Ascending aorta (tissue), 2 donors: ENCODE measurements at places on chromosomes 6 and 20. TPM values are rescaled to one million over a fixed set of nuclear protein-coding genes. Genes with fewer than 3 reads are reported as not detected.

DNA sequence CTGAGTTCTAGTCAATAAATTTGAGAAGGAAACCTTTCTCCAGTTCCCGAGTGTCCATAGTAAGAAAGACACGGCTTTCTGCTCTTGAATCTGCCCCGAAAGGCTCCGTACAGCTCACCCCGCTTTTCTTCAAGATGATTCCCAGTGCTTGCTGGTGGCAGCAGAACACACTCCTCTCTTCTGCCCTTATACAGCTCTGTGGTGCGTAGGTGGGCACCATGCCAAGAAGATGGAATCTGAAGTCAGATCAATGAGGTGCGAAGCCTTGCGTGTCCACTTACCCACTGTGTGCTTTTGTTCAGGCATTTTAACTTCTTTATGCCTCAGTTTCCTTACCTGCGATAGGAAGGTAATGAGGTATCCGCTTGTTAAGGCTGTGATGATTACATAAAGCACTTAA lies 142.2 kb downstream of the WDR27 start:
- no peak for DNase-seq

The NDRG3 gene
- 36.9 TPM for total RNA-seq

DNA sequence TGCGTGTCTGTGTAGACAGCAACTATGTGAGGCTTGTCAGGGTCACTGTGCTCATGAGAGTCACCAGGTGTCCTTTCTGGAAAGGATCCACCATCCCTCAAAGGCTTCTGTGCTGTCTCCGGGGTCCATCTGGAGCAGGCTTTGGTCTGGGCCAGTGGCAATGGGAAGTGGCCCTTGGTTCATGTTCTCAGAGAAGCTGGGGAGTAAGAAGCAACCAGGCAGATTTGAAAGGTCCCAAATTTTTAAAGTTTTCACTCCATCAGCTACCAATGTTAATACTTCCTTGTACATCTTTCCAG lies 68.2 kb downstream of the GCNT2 start:
- no peak for DNase-seq

GRCh38 chr6:85462673-85463072 lies 12.8 kb downstream of the NT5E start:
- no peak for DNase-seq

The BPIFB4 gene
- total RNA-seq = not detected

The PRICKLE4 gene
- total RNA-seq = 15.5 TPM

DNA sequence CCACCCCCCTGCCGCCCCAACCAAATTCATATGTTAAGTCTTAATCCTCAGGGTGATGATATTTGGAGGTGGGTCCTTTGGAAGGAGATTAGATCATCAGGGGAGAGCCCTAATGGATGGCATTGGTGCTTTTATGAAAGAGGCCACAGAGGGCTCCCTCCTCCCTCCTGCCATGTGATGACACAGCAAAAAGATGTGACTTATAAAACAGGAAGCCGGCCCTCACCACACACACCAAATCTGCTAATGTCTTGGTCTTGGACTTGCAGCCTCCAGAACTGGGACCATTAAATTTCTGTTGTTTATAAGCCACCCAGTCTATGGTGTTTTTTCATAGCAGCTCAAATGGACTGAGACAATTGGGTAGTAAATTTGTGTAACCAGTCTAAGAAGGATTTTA lies 176.3 kb downstream of the ADGRG6 start:
- no peak for DNase-seq
